ENCODE measurements at places on chromosomes 2 and 18.

DNA sequence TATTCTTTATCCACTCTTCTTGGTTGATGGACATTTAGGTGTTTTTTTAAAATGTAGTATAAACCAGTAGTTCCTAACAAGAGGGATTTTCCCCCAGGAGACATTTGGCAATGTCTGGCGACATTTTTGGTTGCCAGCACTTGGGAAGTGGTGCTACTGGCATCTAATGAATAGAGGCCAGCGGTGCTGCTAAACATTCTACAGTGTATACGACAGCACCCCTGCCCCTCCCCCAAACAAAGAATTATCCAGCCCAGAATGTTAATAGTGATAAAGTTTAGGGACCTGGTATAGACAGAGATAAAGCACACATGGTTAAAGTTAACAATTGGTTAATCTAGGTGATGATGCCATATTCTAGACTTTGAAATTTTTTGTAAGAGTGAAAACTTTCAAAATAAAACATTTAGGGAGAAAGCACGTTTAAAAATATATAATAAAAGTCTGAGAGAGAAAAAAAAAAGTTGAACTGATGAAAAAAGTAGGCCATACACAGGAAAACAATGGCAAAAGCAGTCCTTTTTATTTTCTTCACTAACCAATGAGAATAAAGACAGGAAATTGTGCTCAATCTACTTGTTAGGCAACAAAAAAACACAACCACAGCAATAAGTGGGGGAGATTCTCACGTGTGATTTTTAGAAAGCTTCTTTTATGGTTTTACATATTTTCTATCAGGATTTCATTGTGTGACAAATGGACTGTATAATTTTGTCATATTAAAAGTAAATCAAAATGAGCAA, 14.8 kb downstream of the FBXO48 start:
- DNase-seq, result no peak

GRCh38 chr2:238202326-238203093, 985 bp downstream of the ILKAP start:
- no peak for DNase-seq

- no peak for DNase-seq
Observed at GRCh38 chr18:68791801-68792200, 6.1 kb upstream of the CCDC102B start.

DNA sequence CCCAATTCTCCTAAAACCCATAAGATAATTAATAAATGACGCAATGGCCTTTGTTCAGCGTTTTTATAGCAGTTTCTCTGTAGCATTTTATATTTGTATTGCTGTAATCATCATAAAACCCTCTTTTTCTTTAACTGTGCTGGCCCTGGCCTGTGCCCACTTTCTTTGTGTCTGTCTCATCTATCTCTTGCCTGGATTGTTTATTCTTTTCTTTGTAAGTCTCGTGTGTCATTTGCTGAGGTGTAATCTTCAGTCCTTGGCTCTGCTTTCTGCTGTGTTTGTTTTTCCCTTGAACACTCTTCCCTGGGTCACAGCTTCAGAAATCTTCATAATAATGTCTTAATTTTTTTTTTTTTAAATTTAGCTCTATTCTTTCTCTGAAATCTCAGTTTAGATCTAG, 525.8 kb upstream of the LINC00305 start:
- DNase-seq, result no peak

GRCh38 chr2:186365406-186365805, 120.7 kb upstream of the ZC3H15 start:
- no peak for DNase-seq

DNA sequence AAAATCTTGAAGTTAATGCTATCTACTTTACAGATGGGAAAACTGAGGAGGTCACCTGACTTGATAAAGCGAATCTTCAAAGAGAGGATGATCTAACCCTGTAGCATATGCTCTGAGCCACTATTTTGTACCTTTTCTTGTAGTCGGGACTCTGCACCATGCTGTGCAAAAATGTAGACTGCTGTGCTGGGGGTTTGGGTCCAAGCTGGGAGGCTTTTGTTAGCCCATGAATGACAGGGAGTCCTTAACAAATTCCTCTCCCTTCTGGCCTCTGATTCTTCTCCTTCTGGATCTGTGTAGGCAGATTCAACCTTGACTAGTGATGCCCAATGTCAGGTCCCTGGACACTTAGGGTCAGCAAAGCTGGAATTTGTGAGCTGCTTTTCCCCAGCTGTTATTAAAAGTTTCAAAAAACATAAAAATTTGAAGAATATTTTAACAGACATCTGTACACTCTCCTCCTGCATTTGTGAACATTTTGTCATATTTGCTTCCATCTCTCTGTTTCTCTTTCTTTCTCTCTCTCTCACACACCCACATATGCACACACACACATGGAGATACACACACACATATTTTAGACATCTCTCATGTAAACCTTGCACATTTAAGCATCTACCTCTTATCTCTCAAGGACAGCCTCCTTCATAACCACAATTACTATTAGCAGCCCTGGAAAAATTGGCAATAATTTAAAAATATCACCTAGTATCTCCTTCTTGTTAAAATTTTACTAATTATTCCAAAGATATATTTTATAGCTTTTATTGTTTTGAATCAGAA, 335.0 kb upstream of the TRIB2 start:
- no peak for DNase-seq

DNA sequence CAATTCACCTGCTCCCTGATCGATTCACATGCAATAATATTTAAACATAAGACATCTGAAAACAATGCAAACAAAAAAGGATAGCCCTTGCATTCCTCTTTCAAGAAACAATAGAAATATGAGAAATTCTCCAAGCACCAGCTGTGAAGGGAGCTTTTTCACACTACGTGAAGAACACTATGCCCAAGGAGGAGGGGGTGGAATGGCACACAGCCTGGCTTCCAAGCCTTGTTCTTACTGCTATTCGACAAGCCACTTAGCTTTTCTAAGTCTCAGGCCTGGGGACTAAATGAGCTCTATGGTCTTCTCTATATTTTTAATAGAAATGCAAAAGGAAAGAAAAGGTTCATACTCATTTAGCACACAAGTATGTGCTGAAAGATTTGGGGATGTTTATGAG, 92.2 kb upstream of the CHRNA1 start:
- DNase-seq, result no peak

GRCh38 chr18:79496237-79496977, 100.7 kb downstream of the NFATC1 start:
- no peak for DNase-seq

DNA sequence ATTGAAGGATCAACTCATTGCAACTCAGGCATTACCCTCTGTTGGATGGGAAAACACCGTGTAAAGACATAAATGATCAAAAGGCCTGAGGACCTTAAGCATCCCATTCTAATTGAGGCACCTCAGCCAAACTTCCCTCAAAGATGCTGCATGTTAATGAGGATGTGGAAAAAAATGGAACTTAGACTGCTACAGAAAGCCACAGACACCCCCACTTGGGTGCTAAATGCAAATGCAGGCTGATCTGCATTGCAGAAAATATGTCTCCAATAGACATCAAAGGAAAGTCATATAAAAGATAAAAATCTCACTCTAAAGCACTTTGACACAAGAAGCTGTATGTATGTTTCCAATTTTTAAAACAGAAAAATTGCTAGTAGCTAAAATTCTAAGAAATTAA, 504.7 kb downstream of the KCNJ3 start:
- DNase-seq, result no peak

DNA sequence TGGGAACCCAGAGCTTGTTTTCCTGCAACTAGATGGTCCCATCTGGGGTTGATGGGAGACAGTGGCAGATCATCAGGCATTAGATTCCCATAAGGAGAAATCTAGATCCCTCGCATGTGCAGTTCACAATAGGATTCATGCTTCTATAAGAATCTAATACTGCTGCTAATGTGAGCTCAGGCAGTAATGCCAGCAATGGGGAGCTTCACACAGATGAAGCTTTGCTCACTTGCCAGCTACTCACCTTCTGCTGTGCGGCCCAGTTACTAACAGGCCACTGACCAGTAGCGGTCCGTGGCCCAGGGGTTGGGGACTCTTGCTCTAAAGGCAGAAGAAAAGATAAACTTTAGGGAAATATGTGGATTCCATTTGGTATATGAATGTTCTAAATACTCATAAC, 192.9 kb downstream of the AFF3 start:
- DNase-seq, result no peak

Measured in CD14-positive monocyte (primary cell).